Smooth muscle cell of bladder (primary cell): ENCODE measurements at places on chromosomes 5 and 9. TPM values are rescaled to one million over a fixed set of nuclear protein-coding genes. Genes with fewer than 3 reads are reported as not detected.

NPM1 gene
- total RNA-seq = 1,458 and 1,569 TPM in 2 replicates

ABLIM3 gene
- 7.7 and 9.2 TPM in 2 replicates for total RNA-seq

RNF145 gene
- 75.7 and 90.0 TPM in 2 replicates for total RNA-seq

RGS3 gene
- 23.9 and 29.1 TPM in 2 replicates for total RNA-seq

PCDHB16 gene
- 0.18 and 0.85 TPM in 2 replicates for total RNA-seq

PCDH12 gene
- 0.14 and 0.37 TPM in 2 replicates for total RNA-seq

PLCXD3 gene
- total RNA-seq = under 0.01 and 0.09 TPM in 2 replicates

CER1 gene
- not detected in 2 replicates for total RNA-seq

F12 gene
- total RNA-seq = 0.18 and 0.28 TPM in 2 replicates

CCDC152 gene
- total RNA-seq = 1.1 and 1.6 TPM in 2 replicates

TMEM174 gene
- not detected in 2 replicates for total RNA-seq
